ENCODE measurements at places on chromosomes 11 and 22.

GRCh38 chr11:48036011-48036410 is 55.7 kb downstream of the PTPRJ start:
- no peak for DNase-seq

- DNase-seq: no peak
These were observed 295.9 kb downstream of the MIAT start for GRCh38 chr22:26953012-26953883.

- DNase-seq: peak; percentile 8
These were observed 111.4 kb upstream of the TBCEL start for GRCh38 chr11:120912504-120912903.

- no peak for DNase-seq
These were observed 210.8 kb downstream of the CEP164 start for GRCh38 chr11:117538263-117539135.

DNA sequence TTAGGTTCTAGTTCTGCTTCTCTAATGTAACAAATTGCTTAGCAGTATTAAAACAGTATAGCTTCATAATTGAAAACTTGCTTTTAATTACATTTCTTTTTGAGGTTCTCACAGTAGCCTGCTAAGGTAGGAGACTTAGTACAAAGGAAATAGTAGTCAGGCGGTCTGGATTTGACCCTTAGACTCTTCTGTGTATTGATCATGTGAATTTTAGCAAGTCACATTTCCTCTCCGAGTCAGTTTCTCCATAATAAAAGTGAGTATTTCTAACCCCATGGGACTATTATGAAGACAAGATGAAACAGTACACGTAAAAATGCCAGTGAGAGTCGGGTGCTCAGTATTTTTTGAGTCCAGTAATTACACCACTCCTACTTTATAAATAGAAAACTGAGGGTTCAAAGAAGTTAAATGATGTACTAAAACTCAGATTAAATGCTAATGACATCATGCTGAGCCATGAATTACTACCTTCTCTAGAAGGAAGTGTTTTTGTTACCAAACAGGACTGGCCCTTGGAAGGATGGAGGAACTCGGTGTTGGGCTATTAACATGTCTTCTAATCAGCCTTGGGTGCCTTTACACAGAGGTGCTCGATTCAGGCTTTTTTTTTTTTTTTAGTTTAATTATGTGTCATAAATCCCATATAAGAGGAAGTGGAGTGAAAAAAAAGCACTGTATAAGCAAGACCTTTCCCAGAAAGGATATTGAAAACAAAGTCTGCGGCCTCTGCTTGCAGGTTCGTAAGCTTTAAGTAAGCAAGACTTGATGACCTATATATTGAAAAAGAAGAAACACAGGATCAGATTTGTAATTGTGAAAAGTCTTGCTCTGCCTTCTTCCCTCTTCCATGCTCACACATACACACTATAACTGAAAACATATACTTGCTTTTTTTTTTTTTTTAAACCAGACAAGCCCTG is 109.0 kb downstream of the EMSY start:
- no peak for DNase-seq

DNA sequence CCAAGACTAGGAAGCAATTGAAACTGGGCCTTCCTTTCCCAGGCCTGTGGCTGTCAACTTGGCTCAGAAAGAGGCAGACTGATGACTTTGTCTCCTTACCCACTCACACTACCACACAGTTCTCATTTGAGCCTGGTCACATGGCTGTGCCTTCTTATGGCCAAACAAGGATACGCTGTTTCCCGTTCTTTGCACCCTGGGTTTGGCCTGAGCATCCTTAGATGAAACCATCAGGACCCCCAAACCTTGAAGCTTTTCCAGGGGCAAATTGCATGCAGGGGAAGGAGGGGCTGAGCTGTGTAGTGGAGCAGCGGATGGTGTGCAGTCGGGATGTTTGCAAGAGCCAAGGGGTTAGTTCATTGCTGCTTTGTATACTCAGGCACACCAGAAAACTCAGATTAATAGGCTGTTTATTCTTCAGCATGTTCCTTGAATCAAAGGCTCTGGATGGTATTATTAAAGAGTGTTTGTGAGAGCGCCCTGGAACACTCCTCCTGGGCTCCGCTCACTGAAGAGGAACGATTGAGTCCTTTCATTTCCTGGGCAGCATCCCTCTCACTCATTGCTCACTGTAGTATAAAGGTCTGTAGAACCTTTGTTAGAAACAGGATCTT is 69.8 kb downstream of the ARFGAP2 start:
- DNase-seq: no peak

GRCh38 chr11:14537134-14537599 is 17.0 kb upstream of the PSMA1 start:
- peak; percentile 84 for DNase-seq

DNA sequence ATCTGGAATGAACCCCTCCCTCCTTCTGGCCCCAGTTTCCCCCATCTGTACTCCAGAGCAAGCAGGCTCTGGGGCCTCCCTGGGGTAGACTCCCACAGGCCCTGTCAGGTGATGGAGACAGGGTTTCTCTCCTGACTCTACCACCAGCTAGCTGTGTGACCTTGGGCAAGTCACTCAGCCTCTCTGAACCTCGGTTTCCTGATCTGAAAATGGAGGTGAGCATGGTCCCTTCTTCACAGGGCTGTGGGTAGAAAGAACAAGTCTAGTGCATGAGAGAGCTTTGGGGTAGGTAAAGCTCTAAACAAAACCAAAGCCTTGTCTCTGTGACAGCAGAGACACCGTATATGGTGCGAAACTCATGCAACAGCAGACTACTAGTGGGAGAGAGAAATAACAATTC is 5.6 kb downstream of the CD5 start:
- DNase-seq: no peak

- no peak for DNase-seq
These were observed 9.8 kb downstream of the MRPL48 start for GRCh38 chr11:73797457-73797856.

DNA sequence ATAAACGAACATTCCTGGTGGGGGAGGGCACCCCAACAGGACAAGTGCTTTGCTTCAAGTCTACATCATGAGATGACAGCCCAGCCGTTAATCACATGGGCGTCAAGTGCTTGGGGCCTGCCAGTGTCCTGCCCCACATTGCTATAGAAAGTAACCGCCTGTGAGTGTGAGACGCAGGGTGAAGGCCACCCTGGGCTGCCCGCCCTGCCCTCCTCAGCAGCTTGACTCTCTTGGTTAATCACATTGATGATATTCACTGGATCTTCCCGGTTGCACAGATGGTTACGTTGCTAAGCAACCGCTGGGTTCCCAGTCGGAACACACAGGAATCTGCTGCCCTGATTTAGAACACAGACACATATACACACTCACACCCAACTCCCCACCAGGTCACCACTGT is 79.3 kb downstream of the CTTN start:
- no peak for DNase-seq

GRCh38 chr11:128235958-128236357 is 351.4 kb downstream of the ETS1 start:
- no peak for DNase-seq

Data from Kasumi-1 (cell line).